ENCODE measurements at places on chromosomes 7 and 10. TPM values are rescaled to one million over a fixed set of nuclear protein-coding genes. Genes with fewer than 3 reads are reported as not detected.

Gene PITX3
- not detected for total RNA-seq

Gene SPDYE16
- total RNA-seq, result not detected

Gene OR13A1
- 0.04 TPM for total RNA-seq

Gene SLC26A4
- total RNA-seq, result not detected

Gene USP6NL
- 14.3 TPM for total RNA-seq

Gene LIPJ
- total RNA-seq, result not detected

Gene IL6
- total RNA-seq, result 110 TPM

Gene STEAP4
- total RNA-seq, result 1.7 TPM

Gene HMX2
- not detected for total RNA-seq

Gene OR2A5
- not detected for total RNA-seq

Gene LRRC18
- total RNA-seq, result not detected

Gene TM9SF3
- total RNA-seq, result 47.0 TPM

Gene CALHM3
- total RNA-seq, result 4.1 TPM

Gene HOXA10
- 46.1 TPM for total RNA-seq

Gene MKI67
- total RNA-seq, result 84.9 TPM

DNA sequence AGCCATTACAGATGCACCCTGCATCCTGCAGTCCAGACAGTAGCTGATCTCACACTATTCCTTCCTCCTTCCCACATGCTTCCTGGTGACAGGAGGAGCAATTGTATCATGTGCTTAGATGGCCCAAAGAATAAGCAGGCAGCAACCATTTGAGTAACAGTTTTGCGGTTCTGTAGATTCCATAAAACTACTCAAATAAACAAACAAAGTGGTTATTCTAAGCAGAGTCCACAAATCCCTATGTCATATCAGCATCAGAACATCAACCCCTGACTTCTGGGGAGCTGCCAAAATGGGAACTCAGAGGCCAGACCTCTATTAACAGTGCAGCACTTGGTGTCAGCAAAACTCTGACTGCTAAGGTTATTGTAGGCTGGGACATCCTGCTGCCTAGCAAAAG lies 226.0 kb downstream of the SORCS1 start:
- no peak overlapping the region for H3K4me3 ChIP-seq
- no peak for DNase-seq

- H3K4me1 ChIP-seq, result no peaks in the 10 kb centered on the region
- peak overlapping the region; percentile 33 for H3K27ac ChIP-seq
- H3K4me3 ChIP-seq, result no peak overlapping the region
Observed at GRCh38 chr7:3805151-3805550, 504.1 kb downstream of the SDK1 start.

- no peaks in the 10 kb centered on the region for H3K4me1 ChIP-seq
- no peak for DNase-seq
- H3K4me3 ChIP-seq, result no peak overlapping the region
- H3K27me3 ChIP-seq, result no peaks in the 10 kb centered on the region
- H3K36me3 ChIP-seq, result no peaks in the 10 kb centered on the region
Observed at GRCh38 chr10:85665681-85666080, 700.9 kb downstream of the GRID1 start.

DNA sequence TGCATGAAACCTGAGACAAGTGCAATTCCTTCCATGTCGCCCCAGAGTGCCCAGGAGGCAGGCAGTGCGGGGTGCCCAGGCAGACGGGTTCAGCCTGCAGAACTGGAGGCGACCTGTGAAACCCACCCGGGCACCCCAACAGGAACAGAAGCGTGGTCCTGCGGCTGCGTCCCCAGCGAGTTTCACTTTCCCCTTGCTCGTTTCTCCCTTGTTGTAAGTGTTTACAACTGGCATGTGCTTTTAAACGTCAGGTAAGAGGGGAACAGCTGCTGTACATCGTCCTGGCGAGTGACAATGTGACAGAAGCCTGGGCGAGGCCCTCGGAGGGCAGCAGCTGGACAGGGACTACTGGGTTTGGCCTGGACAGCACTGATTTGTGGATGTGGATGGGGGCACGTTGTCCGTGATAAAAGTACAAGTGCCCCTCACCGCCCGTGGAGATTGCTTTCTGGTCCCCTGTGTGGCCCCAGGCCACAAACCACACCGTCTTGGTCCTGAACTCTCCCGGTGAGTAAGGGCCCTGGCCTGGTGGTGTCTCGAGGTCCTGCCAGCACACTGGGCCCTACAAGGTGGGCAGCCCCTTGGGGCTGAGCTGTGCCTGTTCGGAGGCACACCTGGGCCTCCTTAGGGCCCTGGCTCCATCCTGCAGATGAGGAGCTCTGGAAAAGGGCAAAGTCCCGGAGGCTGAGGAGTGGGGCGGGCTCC lies 4.0 kb downstream of the VENTX start:
- H3K27ac ChIP-seq, result no peak overlapping the region
- peaks cover 22% of the 10 kb centered on the region for H3K27me3 ChIP-seq
- H3K36me3 ChIP-seq, result no peaks in the 10 kb centered on the region
- H3K4me1 ChIP-seq, result no peaks in the 10 kb centered on the region

DNA sequence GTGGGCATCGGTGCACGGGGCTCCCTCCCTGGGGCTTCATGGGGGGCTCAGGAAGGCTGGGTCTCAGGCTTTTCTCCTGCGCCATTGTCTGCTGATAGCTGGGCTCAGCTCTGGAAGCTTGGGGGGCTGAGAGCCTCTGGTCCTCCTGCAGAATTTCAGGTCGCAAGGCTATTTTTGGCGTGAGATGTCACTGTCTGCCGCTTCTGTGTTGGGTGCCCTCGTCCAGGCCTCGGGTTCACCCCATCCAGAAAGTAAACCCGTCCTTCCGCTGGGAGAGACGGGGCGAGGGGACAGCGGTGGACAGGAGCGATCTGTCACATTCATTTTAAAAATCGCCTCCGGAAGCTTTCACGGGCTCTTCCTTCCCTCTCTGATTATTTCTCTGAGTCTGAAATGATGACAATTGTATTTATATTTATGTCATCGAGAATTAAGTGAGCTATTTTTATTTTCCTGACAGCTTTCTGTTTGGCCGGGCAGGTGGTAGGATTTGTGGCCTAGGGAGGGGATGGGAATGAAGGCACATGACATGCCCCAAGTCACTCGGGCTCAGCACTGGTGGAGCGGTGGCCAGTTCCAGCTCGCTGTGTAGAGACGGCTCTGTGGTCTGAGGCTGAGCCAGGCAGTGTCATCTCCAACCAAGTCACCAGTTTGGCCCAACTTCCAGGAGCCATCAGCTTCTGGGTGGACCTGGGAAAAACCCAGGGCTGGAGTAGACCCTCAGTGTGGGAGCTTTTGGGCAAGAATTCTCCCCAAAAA lies 40.7 kb upstream of the AP5Z1 start:
- H3K4me1 ChIP-seq, result peaks cover 3% of the 10 kb centered on the region
- no peak overlapping the region for H3K27ac ChIP-seq
- H3K36me3 ChIP-seq, result no peaks in the 10 kb centered on the region
- no peak for DNase-seq

- H3K27ac ChIP-seq, result no peak overlapping the region
- DNase-seq, result no peak
- no peaks in the 10 kb centered on the region for H3K4me1 ChIP-seq
- H3K36me3 ChIP-seq, result no peaks in the 10 kb centered on the region
- no peaks in the 10 kb centered on the region for H3K27me3 ChIP-seq
- H3K4me3 ChIP-seq, result no peak overlapping the region
Observed at GRCh38 chr7:68865351-68866199, 732.7 kb upstream of the AUTS2 start.

GRCh38 chr7:131625817-131626372 lies 69.5 kb upstream of the PODXL start:
- H3K36me3 ChIP-seq, result no peaks in the 10 kb centered on the region
- no peaks in the 10 kb centered on the region for H3K27me3 ChIP-seq

GRCh38 chr10:29306688-29307087 lies 17.8 kb downstream of the LYZL1 start:
- no peak overlapping the region for H3K4me3 ChIP-seq

- DNase-seq, result no peak
- no peak overlapping the region for H3K27ac ChIP-seq
- H3K4me1 ChIP-seq, result no peaks in the 10 kb centered on the region
Observed at GRCh38 chr10:131174211-131174565, 137.3 kb downstream of the TCERG1L start.

DNA sequence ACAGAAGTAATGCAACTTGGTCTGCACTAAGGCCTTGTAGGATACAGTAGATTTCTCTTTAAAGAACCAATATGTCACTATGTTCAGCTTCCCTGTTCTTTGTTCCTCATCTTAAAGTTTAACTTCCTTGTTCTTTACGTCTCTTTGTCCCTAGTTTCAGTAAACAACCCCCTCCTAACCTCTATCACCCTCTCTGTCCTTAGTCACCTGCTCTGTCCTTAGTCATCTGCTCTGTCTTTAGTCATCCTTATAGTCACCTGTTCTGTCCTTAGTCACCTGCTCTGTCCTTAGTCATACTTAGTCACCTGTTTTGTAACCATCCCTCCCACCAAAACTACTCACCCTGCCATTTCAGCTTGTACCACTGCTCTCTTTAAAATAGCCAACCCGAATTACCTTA lies 144.6 kb upstream of the TMEM106B start:
- H3K36me3 ChIP-seq, result no peaks in the 10 kb centered on the region
- H3K4me1 ChIP-seq, result peaks cover 29% of the 10 kb centered on the region
- H3K4me3 ChIP-seq, result peak overlapping the region; percentile 58
- H3K27ac ChIP-seq, result peak overlapping the region; percentile 100
- H3K27me3 ChIP-seq, result no peaks in the 10 kb centered on the region
- peak; percentile 92 for DNase-seq

- no peak overlapping the region for H3K27ac ChIP-seq
- DNase-seq, result no peak
- H3K27me3 ChIP-seq, result no peaks in the 10 kb centered on the region
- H3K36me3 ChIP-seq, result peaks cover 26% of the 10 kb centered on the region
Observed at GRCh38 chr7:734214-734613, 7.1 kb upstream of the PRKAR1B start.

DNA sequence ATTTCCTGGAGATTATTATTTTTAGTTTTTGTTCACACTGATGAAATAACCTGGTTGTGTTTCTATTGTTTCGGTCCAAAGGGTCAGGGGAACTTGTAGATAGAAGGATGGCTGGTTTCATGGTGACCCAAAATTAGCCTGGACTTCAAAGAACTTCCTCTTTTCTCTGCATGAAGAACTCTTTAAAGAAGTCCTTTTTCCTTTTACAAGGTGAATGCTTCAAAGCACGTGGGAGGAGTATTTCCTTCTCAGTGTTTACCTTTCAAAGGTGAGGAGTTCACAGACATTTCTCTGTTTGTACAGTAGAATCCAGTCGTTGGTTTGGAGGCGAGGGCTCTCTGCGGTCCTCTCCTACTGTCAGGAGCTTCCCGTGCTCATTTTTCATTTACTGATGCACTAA lies 561.7 kb downstream of the GATA3 start:
- no peak overlapping the region for H3K4me3 ChIP-seq
- H3K36me3 ChIP-seq, result no peaks in the 10 kb centered on the region
- H3K4me1 ChIP-seq, result peaks cover 50% of the 10 kb centered on the region
- H3K27ac ChIP-seq, result peak overlapping the region; percentile 98

GRCh38 chr7:20783125-20783699 lies 3.5 kb downstream of the SP8 start:
- H3K4me1 ChIP-seq, result no peaks in the 10 kb centered on the region
- DNase-seq, result no peak
- no peaks in the 10 kb centered on the region for H3K36me3 ChIP-seq
- H3K4me3 ChIP-seq, result no peak overlapping the region
- peaks cover 98% of the 10 kb centered on the region for H3K27me3 ChIP-seq

GRCh38 chr10:47113907-47114500 lies 186.0 kb upstream of the GDF10 start:
- no peak overlapping the region for H3K27ac ChIP-seq
- peaks cover 14% of the 10 kb centered on the region for H3K27me3 ChIP-seq
- H3K4me1 ChIP-seq, result no peaks in the 10 kb centered on the region
- no peak for DNase-seq
- no peak overlapping the region for H3K4me3 ChIP-seq
- H3K36me3 ChIP-seq, result no peaks in the 10 kb centered on the region

DNA sequence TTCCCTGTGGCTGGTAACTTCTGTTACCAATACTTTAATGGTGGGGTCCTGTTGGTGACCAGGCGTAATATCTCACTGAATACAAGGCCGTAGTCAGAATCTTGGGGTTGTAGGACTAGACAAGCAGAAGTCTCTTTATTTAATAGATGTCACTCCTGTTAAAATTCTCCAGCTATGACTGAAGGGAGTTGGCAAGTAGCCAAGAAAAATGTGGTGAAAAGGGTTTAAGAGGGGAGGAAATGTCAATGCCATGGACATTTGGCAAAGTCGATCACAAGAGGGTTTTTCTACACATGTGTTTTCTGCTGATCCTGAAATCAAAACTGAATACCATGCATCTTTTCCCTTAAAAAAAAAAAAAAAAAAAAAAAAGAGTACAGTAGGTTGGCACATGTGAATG lies 533.5 kb downstream of the AUTS2 start:
- no peaks in the 10 kb centered on the region for H3K4me1 ChIP-seq
- no peaks in the 10 kb centered on the region for H3K27me3 ChIP-seq
- no peak overlapping the region for H3K27ac ChIP-seq
- no peaks in the 10 kb centered on the region for H3K36me3 ChIP-seq

- no peak overlapping the region for H3K4me3 ChIP-seq
- H3K36me3 ChIP-seq, result no peaks in the 10 kb centered on the region
- H3K4me1 ChIP-seq, result peaks cover 9% of the 10 kb centered on the region
- H3K27ac ChIP-seq, result peak overlapping the region; percentile 20
- DNase-seq, result peak; percentile 46
Observed at GRCh38 chr7:104962781-104963180, 51.2 kb upstream of the KMT2E start.

DNA sequence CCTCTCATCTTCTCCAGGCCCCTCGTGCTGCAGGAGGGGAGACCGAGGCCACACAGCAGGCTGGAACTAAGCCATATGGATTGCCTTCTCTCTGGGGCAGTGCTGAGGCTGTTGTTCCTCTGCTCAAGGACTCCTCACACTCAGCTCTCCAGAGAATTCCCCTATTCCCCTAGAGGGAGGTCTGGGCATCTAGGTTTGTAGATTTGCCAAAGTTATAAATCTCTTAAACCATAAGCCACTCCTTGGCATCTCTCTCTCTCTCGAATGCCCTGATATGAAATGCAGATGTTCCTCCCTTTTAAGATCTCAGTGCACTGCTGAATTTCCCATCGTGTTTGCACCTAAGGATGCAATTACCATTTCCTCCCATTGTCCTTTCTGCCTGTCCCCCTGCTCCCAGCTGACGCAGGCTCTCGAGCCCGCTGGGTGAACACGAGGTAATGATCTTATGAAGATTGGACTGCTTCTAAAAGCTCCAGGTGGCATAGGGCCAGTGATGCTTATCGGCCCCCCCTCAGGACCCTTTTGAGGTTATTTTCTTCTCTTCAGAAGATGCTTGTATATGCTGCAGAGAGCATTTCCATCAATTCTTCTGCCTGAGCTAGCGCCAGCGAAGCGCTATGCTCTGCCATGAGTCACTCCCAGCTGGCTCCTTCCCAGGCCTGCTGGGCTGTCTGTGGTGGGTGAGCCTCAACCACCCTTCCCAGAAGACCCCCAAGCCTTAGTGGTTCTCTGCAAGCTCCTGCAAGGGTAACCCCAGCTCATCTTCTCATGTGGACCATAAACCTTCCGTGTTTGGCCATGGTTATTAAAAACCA lies 41.6 kb upstream of the AQP1 start:
- H3K4me3 ChIP-seq, result no peak overlapping the region
- H3K36me3 ChIP-seq, result no peaks in the 10 kb centered on the region
- H3K27ac ChIP-seq, result no peak overlapping the region
- H3K27me3 ChIP-seq, result no peaks in the 10 kb centered on the region

GRCh38 chr10:65491799-65492198 lies 1434.0 kb upstream of the LRRTM3 start:
- no peak overlapping the region for H3K27ac ChIP-seq
- H3K27me3 ChIP-seq, result no peaks in the 10 kb centered on the region
- no peaks in the 10 kb centered on the region for H3K36me3 ChIP-seq
- H3K4me3 ChIP-seq, result no peak overlapping the region
- H3K4me1 ChIP-seq, result no peaks in the 10 kb centered on the region
